ENCODE measurements at places on chromosomes 1 and 21.

- no peak for DNase-seq
- peaks cover 17% of the 10 kb centered on the region for H3K27me3 ChIP-seq
- H3K36me3 ChIP-seq: no peaks in the 10 kb centered on the region
- H3K4me3 ChIP-seq: no peak overlapping the region
Observed at GRCh38 chr1:220901881-220902280, 22.6 kb downstream of the HLX start.

DNA sequence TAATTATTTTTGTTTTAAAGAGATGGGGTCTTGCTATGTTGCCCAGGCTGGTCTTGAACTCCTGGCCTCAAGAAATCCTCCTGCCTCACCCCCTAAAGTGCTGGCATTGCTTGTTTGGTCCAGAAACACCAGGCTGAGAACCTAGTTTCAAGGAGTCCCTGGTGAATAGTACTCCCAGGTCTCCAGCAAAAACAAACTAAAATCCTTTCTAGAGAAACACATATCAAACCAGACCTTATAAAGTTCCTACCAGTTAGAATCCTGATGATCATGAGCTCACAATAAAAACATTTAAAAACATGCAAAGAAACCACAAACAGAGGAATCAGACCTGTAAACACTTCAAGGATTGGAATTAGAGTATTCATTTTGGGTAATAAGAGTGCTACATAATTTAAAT is 34.4 kb upstream of the PADI1 start:
- no peak overlapping the region for H3K4me3 ChIP-seq
- no peaks in the 10 kb centered on the region for H3K36me3 ChIP-seq
- DNase-seq: no peak
- peaks cover 7% of the 10 kb centered on the region for H3K27me3 ChIP-seq
- no peaks in the 10 kb centered on the region for H3K4me1 ChIP-seq

GRCh38 chr1:222263791-222264190 is 284.1 kb downstream of the HHIPL2 start:
- no peaks in the 10 kb centered on the region for H3K27me3 ChIP-seq
- DNase-seq: peak; percentile 14
- H3K27ac ChIP-seq: no peak overlapping the region
- no peaks in the 10 kb centered on the region for H3K36me3 ChIP-seq
- H3K4me3 ChIP-seq: no peak overlapping the region

DNA sequence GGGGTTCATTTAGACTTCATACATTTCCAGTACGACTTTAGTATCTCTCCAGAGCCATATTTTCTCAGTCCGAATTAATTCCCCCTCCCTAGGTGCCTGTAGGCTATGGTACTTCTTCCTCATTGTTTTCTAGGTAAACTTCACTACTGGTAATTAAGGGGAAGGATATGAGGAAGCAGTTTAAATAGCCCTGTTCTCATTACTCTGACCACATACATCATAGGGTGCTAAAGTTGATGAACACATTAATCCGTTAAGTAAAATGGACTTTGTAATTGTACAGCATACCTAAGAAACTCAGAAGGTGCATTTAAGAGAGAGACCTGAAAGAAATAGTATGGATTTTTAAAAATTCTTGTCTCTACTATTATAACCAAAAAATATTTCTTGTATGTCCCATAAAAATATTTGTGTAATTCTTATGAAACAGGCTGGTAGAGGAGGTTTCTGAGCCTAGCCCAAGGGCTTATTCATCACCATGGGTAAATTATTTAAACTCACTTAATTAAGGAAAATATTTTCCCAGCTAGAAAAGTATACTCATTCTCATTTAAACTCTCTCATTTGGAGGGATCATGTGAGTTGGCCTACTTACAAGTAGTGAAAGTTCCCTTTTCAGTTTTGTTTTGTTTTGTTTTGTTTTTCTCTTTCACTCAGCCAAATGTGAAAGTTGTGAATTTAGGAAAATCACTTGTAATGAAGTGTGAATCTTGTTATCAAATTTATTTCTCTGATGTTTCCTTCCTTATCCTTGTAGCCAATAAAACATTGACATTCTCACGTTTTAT is 2.0 kb downstream of the PRMT6 start:
- peak overlapping the region; percentile 89 for H3K4me3 ChIP-seq
- no peaks in the 10 kb centered on the region for H3K27me3 ChIP-seq
- peak overlapping the region; percentile 93 for H3K27ac ChIP-seq

DNA sequence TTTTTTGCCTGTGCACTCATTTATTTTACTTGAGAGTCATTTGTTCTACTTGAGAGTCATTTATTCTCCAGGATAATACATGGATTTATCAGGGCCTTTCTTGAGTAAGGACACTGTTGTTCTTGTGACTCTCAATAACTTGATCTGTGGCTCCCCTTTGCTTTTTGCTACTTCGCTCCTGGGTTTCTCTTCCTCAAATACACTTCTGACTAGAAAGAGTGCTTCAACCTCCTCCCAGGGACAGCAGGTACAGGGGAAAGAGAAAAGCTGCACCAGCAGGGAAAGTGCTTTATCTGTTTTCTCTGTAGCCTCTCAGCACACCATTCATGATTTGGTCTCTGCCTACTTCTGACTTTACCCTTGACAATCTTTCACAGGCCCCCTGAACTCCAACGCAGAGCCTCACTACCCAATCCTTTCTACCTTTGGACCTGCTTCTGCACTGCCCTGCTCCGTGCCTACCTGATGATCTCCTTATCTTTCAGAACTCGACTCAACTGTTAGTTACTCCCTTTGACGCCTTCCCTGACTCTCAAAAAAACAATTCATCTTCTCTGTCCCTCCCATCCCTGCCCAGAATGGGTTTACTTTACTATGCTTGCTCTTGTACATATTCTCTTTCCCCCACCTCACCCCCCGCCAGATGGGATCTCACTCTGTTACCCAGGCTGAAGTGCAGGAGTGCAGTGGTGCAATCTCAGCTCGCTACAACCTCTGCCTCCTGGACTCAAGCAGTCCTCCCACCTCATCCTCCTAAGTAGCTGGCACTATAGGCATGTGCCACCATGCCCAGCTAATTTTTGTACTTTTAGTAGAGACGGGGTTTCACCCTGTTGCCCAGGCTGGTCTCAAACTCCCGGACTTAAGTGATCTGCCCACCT is 15.6 kb upstream of the PIGM start:
- peak overlapping the region; percentile 81 for H3K27ac ChIP-seq
- no peak for DNase-seq
- peaks cover 12% of the 10 kb centered on the region for H3K4me1 ChIP-seq
- H3K4me3 ChIP-seq: peak overlapping the region; percentile 55

DNA sequence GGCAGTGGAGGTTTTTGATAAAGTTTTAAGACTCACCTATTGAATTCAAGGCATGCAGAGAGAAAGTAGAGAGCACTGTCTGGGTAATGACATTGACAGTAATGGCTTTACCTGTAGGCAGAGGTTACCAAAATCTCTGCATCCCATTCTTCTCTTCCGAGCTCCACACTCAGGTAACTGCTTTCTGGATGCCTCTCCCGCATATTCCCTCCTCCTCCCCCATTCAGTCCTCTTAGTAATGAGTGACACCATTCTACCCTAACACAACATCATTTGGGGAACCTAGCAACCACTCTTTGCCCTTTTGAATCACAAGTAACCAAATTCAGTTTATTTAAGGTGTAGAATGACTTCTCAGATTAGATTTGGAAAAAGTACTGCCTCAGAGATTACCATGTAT is 56.5 kb downstream of the DYRK1A start:
- H3K27me3 ChIP-seq: no peaks in the 10 kb centered on the region
- no peak for DNase-seq
- H3K27ac ChIP-seq: no peak overlapping the region
- no peak overlapping the region for H3K4me3 ChIP-seq
- peaks cover 38% of the 10 kb centered on the region for H3K36me3 ChIP-seq

GRCh38 chr1:60141743-60142142 is 68.2 kb upstream of the C1orf87 start:
- H3K4me1 ChIP-seq: no peaks in the 10 kb centered on the region
- no peak overlapping the region for H3K27ac ChIP-seq
- no peak overlapping the region for H3K4me3 ChIP-seq

GRCh38 chr1:12127206-12127810 is 39.5 kb upstream of the TNFRSF1B start:
- H3K27me3 ChIP-seq: no peaks in the 10 kb centered on the region
- peak overlapping the region; percentile 38 for H3K4me3 ChIP-seq
- peak; percentile 57 for DNase-seq
- H3K27ac ChIP-seq: peak overlapping the region; percentile 88
- peaks cover 48% of the 10 kb centered on the region for H3K4me1 ChIP-seq

DNA sequence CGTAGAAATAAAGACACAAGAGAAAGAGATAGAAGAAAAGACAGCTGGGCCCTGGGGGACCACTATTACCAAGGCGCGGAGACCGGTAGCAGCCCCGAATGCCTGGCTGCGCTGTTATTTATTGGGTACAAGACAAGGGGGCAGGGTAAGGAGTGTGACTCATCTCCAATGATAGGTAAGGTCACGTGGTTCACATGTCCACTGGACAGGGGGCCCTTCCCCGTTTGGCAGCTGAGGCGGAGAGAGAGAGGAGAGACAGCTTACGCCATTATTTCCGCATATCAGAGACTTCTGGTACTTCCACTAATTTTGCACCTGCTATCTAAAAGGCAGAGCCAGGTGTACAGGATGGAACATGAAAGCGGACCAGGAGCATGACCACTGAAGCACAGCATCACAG is 4.1 kb upstream of the TPRG1L start:
- H3K4me1 ChIP-seq: peaks cover 33% of the 10 kb centered on the region
- H3K4me3 ChIP-seq: no peak overlapping the region
- H3K27me3 ChIP-seq: no peaks in the 10 kb centered on the region
- no peaks in the 10 kb centered on the region for H3K36me3 ChIP-seq

DNA sequence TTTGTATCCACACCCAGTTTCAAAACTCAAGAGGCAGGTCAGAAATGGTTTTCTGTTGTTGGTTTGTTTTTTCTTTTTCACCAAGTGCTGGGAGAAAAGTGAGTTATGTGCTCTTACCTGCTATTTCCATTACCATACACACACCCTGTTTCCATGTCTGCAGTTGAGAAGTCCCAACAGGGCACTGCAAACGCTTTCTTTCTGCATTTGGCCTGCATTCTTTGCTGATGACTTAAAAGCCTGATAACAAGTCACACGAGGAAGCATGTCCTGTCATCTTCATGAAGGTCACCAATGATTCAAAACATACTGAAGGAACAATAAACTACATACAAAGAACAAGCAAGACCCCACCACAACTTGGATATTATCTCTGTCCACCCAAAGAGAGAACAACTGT is 24.8 kb upstream of the KCNE1 start:
- peaks cover 4% of the 10 kb centered on the region for H3K4me1 ChIP-seq
- no peak overlapping the region for H3K4me3 ChIP-seq
- no peak for DNase-seq
- no peaks in the 10 kb centered on the region for H3K27me3 ChIP-seq
- H3K27ac ChIP-seq: no peak overlapping the region

DNA sequence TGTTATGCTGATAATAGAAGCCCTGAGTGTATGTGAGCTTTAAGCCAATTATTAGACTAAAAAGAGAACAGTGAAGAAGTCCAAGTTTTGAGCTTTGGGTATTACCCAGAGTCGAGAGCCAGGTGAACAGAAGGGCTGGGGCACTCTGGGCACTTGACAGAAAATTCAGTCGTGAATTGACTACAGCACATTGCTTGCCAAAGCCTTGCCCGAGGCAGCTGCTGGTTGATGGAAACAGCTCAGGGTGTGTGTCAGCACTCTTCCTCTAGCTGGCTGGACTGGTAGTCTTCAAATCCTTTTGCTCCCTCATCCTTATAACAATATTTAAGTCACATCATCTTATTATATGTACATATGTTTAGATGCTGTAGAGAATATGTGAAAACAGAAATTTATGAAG is 21.3 kb downstream of the PDE4B start:
- peaks cover 24% of the 10 kb centered on the region for H3K4me1 ChIP-seq
- H3K4me3 ChIP-seq: no peak overlapping the region
- no peaks in the 10 kb centered on the region for H3K36me3 ChIP-seq
- H3K27me3 ChIP-seq: peaks cover 30% of the 10 kb centered on the region
- DNase-seq: peak; percentile 28

- H3K27me3 ChIP-seq: no peaks in the 10 kb centered on the region
- H3K36me3 ChIP-seq: peaks cover 4% of the 10 kb centered on the region
- peaks cover 2% of the 10 kb centered on the region for H3K4me1 ChIP-seq
- no peak for DNase-seq
Observed at GRCh38 chr1:93483200-93483599, 35.3 kb downstream of the FNBP1L start.

DNA sequence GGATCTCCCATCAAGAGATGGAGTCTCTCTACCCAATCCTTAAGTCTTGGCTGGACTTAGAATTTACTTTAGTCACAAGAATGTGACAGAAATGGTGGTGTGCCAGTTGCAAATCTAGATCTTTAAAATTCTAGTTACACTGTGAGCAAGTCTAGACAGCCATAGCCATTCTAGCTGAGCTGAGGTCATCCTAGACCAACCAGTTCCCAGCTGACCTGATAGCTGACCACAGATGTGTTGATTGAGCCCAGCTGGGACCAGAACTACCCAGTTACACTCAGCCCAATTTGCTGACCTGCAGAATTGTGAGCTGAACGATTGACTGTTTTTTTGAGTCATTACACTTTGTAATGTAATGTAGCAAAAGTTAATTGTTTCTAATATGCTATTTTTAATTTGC is 251.8 kb downstream of the ADGRL2 start:
- H3K27ac ChIP-seq: no peak overlapping the region
- no peaks in the 10 kb centered on the region for H3K27me3 ChIP-seq
- no peak overlapping the region for H3K4me3 ChIP-seq
- DNase-seq: no peak
- no peaks in the 10 kb centered on the region for H3K36me3 ChIP-seq

GRCh38 chr1:110307239-110307974 is 31.8 kb upstream of the RBM15 start:
- H3K4me3 ChIP-seq: no peak overlapping the region
- no peaks in the 10 kb centered on the region for H3K4me1 ChIP-seq
- H3K27me3 ChIP-seq: no peaks in the 10 kb centered on the region

DNA sequence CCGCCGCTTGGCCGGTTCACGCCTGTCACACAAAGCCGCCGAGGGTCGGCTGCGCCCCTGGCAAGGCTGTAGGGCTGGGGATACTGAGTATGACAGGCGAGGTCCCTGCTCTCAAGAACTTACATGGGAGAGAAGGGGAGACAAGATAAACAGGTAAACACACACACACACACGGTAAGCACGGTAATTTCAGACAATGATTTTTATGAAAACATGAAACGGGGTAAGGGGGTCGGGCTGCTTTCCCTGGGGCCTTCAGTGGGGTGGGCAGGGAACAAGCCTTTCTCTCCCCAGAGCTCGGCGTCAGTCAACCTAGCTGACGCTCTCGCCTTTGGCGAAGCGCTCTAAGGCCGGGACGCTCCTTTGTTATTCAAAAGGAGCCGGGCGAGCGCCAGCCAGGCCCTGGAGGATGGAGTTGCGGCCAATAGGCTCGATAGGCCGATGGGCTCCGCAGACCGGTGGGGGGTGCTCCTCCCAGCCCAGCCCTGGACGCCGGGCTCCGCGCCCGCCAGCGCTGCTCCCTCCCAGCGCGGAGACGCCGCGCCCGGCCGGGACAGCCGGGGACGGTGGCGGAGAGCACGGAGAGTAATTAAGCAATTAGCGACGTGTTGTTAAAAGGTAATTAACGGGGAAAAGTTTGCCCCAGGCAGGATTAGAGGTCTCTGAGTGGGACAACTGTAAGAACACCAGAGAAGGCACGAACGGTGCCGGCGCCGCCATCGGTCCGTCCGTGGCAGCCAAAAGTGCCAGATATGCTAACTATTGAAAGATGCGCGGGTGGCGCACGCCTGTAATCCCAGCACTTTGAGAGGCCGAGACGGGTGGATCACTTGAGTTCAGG is 950 bp upstream of the INKA2 start:
- DNase-seq: peak; percentile 34
- H3K36me3 ChIP-seq: no peaks in the 10 kb centered on the region
- peak overlapping the region; percentile 1 for H3K27ac ChIP-seq
- peak overlapping the region; percentile 80 for H3K4me3 ChIP-seq
- peaks cover 15% of the 10 kb centered on the region for H3K4me1 ChIP-seq

Measured in activated CD4-positive, alpha-beta T cell treated with anti-CD3 and anti-CD28 coated beads for 36 hours (primary cell).